ENCODE measurements at places on chromosomes 5 and 9.

DNA sequence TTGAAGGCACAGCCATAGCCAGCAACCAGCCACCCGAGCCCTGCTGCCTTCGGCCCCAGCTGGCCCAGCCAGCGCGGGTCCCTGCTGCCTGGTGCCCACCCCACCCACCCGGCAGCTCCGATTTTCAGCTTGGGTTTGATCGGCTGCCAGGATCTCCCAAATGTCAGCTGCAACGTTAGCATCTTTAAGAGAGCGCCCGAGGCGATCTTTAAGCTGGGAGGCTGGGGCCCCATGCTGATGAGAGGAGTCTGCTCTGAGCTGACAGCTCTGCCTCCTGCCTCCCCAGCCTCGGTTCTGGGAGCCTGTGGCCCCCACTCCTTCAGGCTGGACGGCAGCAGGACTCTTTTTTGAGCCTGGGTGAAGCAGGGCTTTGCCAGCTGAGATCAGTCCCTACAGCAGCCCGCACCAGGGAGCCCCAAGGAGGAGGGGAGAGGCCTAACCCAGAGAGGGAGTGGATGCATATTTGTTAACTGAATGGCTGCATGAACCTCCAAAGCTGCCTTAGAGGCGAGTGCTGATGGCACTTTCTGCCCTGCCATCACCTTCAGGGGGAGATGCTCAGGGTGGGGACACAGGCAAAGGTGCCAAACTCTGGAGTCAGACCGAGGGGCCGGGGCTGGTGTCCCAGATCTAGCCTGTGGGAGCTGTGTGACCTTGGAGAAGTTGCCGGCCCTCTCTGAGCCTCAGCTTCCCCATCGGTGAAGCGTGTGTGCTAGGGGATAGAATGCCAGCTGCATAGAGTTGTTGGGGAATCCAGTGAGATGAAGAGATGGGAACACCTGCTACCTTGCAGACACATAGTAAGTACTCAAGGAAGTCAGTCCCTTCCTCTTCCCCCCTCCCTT, 165.5 kb downstream of the C9orf50 start:
- no peak overlapping the region for H3K4me3 ChIP-seq
- no peaks in the 10 kb centered on the region for H3K4me1 ChIP-seq
- H3K27ac ChIP-seq: no peak overlapping the region
- H3K36me3 ChIP-seq: no peaks in the 10 kb centered on the region
- peak; percentile 49 for DNase-seq
- H3K27me3 ChIP-seq: no peaks in the 10 kb centered on the region

- H3K4me1 ChIP-seq: peaks cover 5% of the 10 kb centered on the region
- H3K27me3 ChIP-seq: no peaks in the 10 kb centered on the region
- DNase-seq: peak; percentile 77
- H3K4me3 ChIP-seq: no peak overlapping the region
- H3K36me3 ChIP-seq: peaks cover 4% of the 10 kb centered on the region
- H3K27ac ChIP-seq: no peak overlapping the region
These were observed 92.1 kb upstream of the FSD1L start for GRCh38 chr9:105355781-105356180.

DNA sequence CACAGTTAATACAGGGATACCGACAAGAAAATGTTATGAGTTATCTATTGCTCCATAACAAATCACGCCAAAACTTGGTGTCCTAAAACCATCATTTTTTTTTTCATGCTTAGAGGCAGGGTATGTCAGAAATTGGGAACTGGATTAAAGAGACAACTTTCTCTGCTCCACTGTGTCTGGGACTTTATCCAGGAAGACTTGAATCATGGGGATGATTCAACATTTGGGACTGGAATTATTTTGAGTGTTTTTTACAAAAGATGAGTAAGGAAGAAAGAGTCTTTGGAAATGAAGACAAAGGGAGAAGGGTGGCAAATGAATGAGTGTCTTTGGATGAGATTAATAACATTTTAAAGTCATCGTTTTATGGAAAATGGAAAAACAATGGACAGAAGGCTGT, 1883.7 kb upstream of the C9orf72 start:
- H3K4me3 ChIP-seq: no peak overlapping the region
- no peaks in the 10 kb centered on the region for H3K27me3 ChIP-seq
- H3K27ac ChIP-seq: no peak overlapping the region
- H3K4me1 ChIP-seq: no peaks in the 10 kb centered on the region

DNA sequence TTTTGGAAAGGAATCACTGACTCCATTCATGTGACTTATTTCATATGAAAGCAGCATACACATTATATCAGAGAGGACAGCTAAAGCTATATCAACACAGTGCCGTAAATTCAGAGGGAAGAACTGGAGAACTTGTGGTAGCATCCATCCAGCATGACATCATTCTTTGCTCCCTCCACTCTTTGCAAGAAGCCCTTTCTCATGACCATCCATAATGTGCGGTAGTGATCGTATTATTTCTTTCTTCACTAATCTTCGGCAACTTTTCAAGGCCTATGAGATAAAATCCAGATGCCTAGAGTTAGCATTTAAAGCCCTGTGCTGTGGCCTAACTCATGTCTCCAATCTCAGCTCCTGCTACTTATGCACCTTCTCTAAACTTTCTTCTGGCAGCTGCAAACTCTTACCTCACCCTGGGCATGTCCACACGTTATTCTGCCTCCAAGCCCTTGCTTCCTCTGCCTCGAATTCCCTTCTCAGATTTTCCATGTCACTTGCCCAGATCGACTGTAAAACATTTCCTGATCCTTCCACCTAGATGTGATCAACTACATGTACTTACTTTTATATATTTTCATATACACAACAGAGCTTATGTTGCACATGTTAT, 307.3 kb upstream of the SGCD start:
- no peaks in the 10 kb centered on the region for H3K27me3 ChIP-seq
- H3K36me3 ChIP-seq: no peaks in the 10 kb centered on the region
- H3K4me3 ChIP-seq: no peak overlapping the region
- no peaks in the 10 kb centered on the region for H3K4me1 ChIP-seq
- DNase-seq: no peak

GRCh38 chr9:33151007-33151557, 16.1 kb downstream of the B4GALT1 start:
- no peaks in the 10 kb centered on the region for H3K27me3 ChIP-seq
- no peak overlapping the region for H3K4me3 ChIP-seq
- peak; percentile 51 for DNase-seq
- peak overlapping the region; percentile 35 for H3K27ac ChIP-seq
- no peaks in the 10 kb centered on the region for H3K36me3 ChIP-seq
- peaks cover 49% of the 10 kb centered on the region for H3K4me1 ChIP-seq

- peaks cover 19% of the 10 kb centered on the region for H3K4me1 ChIP-seq
- no peaks in the 10 kb centered on the region for H3K27me3 ChIP-seq
- no peak overlapping the region for H3K4me3 ChIP-seq
- no peaks in the 10 kb centered on the region for H3K36me3 ChIP-seq
- H3K27ac ChIP-seq: peak overlapping the region; percentile 59
These were observed 502.4 kb downstream of the GADD45G start for GRCh38 chr9:90107040-90107725.

DNA sequence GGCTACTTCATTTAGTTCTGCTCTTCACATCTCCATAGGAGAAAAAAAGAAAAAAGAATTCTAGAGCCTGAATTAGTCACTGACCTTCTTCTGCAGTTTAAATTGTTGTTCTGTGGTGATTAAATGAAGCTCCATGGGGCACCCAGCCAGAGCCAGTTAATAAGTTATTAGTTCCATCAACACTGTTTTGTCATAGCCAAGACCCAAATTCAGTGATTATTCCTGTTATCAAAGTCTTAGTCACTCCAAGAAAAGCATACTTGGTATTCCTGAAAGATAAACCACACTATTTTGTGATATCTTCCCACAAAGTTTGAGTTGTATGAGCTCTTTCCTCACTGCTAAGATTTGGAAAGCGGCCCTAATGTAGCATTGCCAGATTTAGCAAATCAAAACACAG, 134.8 kb upstream of the RGMB start:
- no peak overlapping the region for H3K27ac ChIP-seq
- no peak overlapping the region for H3K4me3 ChIP-seq
- H3K27me3 ChIP-seq: no peaks in the 10 kb centered on the region
- no peaks in the 10 kb centered on the region for H3K36me3 ChIP-seq
- no peaks in the 10 kb centered on the region for H3K4me1 ChIP-seq
- no peak for DNase-seq
